ENCODE measurements at places on chromosomes 4 and X. TPM values are rescaled to one million over a fixed set of nuclear protein-coding genes. Genes with fewer than 3 reads are reported as not detected.

DACH2 gene
- total RNA-seq: not detected

ADGRG4 gene
- not detected for total RNA-seq

HELT gene
- total RNA-seq: not detected

MAGEA2B gene
- not detected for total RNA-seq

DCAF4L1 gene
- total RNA-seq: 0.11 TPM

CSAG1 gene
- total RNA-seq: 0.27 TPM
